ENCODE measurements at places on chromosomes 16 and 17.
A peak's percentile ranks its signal among the peaks of the same experiment; 100 is the strongest.

- DNase-seq, result no peak
Measured at GRCh38 chr17:17778308-17779014, 58.3 kb downstream of the SREBF1 start.

GRCh38 chr17:40095944-40096791 lies 4.2 kb downstream of the NR1D1 start:
- no peak for DNase-seq

GRCh38 chr17:57876866-57877237 lies 27.0 kb upstream of the MRPS23 start:
- no peak for DNase-seq

DNA sequence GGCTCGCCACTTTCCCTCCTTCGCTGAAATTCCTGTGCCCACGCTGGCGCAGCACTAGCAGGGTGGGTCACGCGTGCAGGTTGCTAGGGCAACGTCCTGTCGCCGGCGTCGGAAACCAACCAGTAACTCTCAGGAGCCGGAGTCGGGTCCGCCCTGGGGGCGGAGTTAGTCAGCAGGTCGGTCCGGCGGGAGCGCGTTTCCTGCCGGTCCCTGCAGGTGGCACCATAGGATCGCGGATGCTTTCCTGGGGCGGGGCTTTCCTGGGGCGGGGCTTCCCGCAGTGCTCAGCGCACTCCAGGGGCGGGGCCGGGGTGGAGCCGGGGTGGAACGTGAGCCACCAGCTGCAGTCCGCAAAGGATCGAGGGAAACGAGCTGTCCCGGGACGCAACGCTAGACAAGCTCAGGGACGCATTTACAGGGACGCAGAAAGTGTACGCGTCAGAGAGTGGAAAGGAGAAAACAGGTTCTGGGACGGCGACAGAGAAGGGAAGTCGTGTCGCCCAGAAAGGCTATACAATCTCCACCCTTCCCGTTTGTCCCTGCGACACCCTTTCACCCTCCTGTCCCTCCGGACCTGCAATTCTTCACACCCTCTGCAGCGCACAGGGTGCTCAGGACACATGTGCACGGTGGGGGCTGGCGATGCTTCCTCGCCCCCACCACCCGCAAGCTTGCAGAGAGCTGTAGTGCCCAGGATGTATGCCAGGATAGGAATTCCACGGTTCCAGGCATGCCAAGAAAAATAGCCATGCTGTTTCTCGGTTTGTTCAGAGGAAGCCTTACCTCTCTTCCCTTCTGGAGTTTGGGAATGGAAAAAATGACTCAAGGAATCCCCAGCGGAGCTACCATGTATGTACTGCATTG lies 12.3 kb downstream of the COPZ2 start:
- DNase-seq, result peak; percentile 99

DNA sequence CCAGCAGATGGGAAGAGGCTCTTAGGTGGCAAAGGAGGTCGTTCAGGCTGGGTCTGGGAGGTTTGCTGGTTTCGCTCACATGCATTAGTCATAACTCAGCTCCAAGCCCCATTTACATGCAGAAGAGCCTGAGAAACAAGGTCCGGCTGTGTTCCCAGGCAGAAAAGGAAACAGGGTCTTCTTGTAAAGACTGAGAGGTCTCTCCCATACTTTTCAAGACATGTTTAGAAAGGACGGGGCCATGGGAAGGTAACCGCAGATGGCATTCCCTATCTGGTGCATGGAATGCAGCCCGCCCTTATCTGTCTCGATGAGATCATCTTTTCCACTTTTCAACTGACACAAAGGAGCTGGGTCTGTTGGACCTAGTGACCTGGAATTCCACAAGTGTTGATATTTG lies 389.0 kb upstream of the CDH11 start:
- DNase-seq, result peak; percentile 57

- DNase-seq, result peak; percentile 18
Measured at GRCh38 chr17:41500131-41500911, 5.1 kb downstream of the KRT13 start.

GRCh38 chr17:44996304-44996703 lies 28.2 kb upstream of the C1QL1 start:
- no peak for DNase-seq

DNA sequence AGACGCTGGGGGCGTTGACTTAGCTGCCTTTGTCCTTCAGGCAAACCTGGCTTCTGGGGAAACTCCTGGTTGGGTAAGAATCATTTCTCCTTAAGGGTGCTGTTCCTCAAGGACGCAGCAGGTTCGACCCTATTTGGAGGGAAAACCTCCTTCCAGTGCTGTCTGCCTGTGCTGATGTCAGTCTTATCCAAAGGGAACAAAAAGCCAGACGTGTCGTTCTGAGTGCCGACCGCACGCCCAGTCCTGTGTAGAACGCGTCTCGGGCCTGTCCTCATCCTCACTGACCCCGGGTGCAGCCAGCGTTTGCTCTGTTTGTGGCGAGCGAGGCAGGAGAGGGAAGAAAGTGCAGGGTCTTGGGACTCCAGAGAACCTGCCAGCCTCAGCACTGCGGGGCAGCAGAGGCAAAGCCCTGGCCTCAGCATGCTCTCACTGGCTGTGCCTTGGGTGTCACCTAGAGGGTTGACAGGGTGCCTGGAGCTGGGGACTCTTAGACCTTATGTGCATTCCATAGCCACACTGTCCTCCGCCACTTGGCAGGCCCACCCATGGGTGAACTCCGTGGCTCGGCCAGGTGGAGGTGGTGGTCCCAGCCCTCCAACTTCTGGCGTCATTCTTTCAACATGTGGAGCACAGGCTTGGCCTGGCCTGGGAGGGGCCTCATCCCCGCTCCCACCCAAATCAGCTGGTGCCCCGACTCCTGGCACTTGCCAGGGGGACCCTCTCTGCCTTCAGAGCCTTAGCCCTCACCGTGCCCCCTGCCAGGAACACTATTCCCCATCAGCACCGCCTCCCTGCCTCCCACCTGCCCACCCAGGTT lies 6.0 kb downstream of the SNN start:
- no peak for DNase-seq

DNA sequence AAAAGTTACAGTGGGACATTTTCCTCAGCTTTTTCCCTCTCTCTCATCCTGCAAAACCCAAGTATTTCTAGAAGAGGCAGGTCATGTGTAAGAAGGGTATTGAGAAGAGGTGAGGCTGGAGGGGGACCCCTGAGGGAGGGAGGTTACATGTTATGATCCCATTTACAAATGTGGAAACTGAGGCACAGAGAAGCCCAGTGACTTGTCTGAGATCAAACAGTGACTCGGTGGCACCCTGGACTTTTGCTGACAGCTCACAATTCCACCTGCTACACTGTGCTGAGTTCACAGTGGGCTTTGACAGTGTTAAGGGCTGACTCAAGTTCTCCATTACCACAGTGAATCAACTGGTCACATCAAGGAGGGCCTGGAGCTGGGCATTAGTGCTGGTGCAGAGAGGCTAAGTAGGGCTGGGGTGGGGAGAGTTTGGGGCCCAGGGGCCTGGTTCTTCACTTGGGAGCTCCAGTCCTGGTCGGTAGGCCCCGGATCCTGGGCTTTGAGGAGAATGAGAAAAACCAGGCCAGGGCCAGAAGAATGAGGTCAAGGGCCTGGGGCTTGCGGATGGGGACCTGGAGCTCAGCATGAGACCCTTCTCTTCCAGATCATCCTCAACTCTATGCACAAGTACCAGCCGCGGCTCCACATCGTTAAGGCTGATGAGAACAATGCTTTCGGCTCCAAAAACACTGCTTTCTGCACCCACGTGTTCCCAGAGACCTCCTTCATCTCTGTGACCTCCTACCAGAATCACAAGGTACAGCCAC lies 26.0 kb downstream of the TBX4 start:
- DNase-seq, result no peak

DNA sequence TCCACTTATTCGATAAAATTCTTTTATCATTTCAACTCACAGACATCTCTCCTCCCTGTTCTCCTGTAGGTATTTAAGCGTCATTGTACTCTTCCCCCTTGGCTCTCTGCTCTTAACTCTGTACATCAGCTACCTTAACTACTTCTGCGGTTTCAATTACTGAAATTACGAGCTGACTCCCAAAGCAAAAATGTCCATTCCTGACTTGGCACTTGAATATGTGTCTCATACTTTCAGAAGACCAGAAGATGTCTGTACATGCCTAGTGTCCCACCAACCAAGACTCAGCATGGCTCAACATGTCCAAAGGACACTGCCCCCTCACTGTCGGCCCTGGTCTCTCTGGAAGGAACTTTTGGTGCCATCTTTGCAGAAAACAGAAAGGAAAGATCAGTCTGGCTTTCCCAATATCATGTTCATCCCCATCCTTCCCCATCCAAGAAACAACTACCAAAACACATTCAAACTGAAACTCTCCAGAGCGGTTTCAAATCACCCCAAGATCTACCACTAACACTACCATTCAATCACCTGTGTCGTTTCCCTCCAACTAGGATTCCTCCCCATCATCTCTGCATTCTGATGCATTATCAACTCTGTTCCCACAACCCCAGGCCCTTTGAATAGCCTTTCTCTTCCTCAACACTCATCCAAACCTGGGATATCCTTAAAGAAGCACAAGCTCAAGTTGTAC lies 74.9 kb downstream of the ZFHX3 start:
- no peak for DNase-seq

DNA sequence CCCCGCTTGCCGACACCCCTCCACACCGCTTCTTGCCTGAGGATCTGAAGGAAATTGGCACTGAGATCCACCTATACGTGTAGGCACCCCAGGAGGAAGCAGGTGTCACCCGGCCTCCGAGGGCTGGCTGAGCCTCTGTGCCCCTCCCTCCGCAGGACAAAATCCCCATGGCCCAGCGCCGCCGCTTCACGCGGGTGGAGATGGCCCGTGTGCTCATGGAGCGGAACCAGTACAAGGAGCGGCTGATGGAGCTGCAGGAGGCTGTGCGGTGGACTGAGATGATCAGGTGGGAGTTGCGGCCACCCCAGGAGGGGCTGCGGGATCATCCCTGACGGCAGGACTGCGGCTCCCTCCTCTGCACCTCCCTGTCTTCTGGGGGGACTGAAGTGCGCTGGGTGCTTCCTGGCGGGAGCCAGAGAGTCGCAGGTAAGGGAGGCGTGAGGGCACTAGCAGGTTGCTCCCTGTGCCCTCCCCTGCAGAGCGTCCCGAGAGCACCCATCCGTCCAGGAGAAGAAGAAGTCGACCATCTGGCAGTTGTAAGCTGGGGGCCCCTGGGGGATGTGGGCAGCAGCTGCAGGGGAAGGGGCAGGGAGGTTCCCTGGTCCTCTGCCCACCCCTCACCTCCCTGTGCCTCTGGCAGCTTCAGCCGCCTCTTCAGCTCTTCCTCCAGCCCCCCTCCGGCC lies 9.0 kb downstream of the NME3 start:
- DNase-seq, result no peak

GRCh38 chr16:17026600-17027242 lies 444.0 kb downstream of the XYLT1 start:
- DNase-seq, result no peak

DNA sequence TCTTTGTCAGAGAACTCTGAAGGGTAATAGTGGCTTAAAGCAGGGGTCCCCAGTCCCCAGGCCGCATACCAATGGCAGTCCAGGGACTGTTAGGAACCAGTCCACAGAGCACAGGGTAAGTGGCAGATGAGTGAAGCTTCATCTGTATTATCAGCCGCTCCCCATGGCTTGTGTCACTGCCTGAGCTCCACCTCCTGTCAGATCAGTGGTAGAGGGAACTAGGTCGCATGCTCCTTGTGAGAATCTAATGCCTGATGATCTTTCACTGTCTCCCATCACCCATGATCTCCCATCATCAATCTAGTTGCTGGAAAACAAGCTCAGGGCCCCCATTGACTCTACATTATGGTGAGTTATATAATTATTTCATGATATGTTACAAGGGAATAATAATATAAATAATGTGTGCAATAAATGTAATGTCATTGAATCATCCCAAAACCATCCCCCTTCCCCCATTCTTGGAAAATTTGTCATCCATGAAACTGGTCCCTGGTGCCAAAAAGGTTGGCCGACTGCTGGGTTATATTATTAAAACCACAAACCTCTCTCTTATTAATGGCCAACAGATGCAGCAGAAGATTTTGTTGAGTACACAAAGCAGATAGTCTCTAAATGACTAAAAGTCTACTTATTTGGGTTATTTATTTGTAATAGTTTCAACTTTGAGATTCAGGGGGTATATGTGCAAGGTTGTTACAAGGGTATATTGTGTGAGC lies 782.7 kb downstream of the CDH11 start:
- DNase-seq, result peak; percentile 6

DNA sequence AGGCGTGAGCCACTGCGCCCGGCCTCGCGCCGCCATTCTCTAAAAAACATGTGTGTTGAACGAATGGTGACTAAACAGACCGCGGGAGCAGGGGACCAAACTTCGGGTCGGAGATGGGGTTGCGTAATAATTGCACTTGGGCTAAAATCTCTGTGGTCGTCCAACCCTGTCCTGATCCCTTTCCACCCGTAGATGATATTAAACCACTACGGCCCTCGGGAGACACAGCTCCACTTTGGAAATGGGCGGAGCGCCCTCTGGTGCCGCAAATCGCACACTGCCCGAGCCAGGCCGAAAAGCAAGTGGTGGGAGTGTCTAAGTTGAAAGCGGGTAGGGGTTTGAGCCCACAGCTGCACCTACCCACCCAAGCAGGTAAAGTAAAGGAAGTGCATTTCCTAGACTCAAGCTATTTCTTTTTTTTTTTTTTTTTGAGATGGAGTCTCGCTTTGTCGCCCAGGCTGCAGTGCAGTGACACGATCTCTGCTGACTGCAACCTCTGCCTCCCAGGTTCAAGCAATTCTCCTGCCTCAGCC lies 17.0 kb downstream of the CAVIN1 start:
- DNase-seq, result peak; percentile 83

GRCh38 chr17:63698381-63698885 lies 1.5 kb downstream of the LIMD2 start:
- no peak for DNase-seq

DNA sequence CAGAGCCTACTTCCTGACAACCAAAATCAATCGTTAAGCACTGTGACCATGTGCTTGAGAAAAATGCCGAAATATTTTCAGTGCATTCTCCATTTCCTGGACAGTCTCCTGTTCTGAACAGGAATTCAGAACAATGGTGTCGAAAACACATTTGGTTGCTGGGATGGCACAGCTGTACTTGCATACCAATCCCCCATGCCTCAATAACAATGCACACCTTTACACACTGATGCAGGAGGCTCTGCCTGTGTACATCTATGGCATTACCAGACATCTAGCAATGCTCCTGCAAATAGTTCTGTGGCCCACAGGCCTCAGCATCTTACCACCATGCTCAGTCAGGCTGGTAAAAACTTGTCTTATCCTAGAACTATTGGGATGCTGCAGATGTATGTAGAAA lies 6.2 kb downstream of the CHTF8 start:
- no peak for DNase-seq

DNA sequence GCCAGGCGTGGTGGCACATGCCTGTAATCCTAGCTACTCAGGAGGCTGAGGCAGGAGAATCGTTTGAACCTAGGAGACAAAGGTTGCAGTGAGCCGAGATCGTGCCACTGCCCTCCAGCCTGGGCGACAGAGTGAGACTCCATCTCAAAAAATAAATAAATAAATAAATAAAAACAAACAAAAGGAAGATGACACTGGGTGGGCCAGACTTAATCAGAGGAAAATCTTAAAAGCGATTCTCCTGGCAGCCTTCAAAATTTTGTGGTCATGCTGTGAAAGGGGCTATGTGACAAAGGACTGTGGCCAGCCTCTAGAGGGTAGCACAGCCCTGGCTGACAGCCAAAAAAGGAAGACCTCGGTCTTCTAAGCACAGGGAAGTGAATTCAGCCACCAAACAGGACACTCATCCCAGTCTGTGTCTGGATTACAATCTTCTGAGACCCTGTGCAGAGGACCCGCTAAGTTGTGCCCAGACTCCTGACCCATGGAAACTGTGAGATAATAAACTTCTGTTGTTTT lies 391.1 kb downstream of the CNTNAP4 start:
- no peak for DNase-seq

- no peak for DNase-seq
Measured at GRCh38 chr16:48850097-48850770, 240.3 kb upstream of the N4BP1 start.

All from astrocyte of the hippocampus (primary cell).